ENCODE measurements at places on chromosomes 3 and 15.

DNA sequence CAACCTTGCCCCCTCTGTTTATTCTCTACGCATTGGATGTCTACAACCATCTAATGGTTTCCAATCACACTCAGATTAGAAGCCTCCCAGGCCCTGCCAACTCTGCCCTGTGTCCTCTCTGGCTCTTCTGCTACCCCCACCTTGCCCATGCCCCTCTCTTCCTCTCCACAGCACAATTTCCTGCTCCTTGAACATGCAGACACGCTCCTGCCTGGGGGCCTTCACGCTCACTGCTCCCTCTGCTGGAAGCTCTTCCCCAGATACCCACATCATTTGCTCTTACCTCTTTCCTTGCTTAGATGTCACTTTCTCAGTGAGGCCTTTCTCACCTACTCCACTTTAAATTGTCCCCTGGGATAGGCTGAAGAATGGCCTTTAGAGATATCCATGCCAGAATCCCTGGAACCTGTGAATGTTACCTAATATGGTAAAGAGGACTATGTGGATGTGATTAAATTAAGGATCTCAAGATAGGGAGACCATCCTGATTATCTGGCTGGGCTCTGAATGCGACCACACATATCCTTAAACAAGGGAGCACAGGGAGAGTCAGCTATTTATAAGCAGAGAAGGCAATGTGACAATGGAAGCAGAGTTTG is 9.9 kb downstream of the KY start:
- no peak for DNase-seq

DNA sequence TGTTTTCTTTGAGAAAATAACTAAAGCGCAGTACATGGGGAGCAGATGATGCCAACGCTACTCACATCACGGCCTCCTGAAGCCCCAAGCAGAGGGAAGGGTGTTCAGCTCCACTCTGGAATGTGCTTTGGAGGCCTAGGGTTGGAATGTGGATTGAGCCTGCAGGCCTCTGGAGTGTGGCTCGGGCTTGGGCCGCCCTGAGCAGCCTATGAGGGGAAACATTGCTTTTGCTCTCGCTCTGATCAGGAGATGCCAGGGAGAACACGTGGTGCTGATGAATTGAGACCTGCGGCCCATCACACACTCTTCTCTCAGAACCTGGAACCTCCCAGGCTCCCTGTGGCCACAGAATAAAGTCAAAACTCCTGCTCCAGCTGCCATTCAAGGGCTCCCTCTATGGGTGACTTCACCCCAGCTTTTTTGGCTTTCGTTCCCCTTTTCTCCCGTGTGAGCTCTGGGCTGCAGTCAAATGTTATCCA is 23.3 kb downstream of the CCDC13 start:
- no peak for DNase-seq

DNA sequence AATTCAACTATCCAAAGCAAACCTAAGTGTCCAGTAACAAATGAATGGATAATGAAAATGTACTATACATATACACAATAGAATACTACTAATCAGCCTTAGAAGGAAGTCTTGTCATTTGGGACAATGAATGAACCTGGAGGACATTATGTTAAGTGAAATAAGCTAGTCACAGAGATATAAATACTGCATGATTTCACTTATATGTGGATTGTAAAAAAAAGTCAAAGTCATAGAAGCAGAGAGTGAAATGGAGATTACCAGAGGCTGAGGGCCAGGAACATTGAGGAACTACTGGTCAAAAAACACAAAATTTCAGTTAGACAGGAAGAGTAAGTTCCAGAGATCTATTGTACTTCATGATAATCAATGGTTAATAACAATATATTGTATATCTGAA is 33.6 kb downstream of the MYO5A start:
- DNase-seq: no peak

- DNase-seq: no peak
Measured at GRCh38 chr15:69170597-69170996, 10.2 kb downstream of the GLCE start.

DNA sequence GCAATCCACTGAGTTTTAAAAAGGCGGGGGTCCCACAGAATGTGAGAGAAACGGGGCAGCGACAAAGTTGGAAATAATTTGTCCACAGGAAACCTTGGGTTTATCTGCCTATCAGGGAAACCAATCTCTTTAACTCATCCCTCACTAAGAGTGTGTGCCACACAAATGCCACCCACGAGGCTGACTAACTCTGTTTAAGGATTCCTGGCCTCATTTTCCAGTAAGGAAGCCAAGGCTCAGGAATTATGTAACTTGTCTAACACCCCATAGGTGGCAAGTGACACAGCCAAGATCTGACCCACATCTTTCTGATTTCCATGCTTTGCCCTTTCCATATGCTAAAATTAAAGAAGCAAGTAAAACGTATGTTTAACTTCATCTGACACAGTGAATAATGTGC is 263.2 kb downstream of the CNTN3 start:
- no peak for DNase-seq

DNA sequence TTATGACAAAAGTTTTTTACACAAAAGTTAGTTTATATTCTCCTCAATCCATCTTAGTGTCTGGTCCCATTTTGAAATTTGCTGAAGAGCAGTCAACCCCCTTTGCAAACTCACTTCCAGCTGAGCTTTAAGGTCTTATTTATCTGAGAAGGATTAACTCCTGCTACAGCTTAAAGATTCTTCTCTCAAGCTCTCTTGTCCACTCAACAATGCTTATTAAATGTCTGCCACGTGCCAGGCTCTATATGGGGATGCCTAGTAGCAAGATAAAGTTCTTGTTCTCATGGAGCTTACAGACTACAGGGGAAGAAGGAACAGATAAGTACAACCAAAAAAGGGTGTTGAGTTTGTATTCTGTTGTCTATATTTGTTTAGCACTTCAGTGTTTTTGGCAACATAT is 18.7 kb downstream of the TMPRSS7 start:
- no peak for DNase-seq

DNA sequence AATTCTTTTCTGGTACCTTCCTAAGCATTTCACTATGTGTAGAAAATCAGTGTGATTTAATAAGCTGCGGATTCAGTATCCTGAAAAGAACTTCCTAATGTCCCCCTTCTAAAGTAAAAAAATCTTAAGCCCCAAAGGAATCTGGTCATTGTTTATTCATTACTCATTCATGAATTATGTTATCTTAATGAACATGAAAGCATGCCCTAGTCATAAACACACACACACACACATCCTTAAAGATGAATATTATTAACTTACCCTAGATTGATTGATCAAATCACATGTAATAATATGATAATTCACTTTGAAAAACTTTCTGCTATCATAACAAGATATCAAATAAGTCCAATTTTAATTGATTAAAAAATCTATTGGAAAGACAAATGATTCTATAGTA is 96.4 kb upstream of the BFSP2 start:
- no peak for DNase-seq

GRCh38 chr3:70873686-70874085 is 561.2 kb upstream of the MDFIC2 start:
- no peak for DNase-seq

GRCh38 chr15:70416829-70417228 is 319.1 kb upstream of the TLE3 start:
- no peak for DNase-seq

DNA sequence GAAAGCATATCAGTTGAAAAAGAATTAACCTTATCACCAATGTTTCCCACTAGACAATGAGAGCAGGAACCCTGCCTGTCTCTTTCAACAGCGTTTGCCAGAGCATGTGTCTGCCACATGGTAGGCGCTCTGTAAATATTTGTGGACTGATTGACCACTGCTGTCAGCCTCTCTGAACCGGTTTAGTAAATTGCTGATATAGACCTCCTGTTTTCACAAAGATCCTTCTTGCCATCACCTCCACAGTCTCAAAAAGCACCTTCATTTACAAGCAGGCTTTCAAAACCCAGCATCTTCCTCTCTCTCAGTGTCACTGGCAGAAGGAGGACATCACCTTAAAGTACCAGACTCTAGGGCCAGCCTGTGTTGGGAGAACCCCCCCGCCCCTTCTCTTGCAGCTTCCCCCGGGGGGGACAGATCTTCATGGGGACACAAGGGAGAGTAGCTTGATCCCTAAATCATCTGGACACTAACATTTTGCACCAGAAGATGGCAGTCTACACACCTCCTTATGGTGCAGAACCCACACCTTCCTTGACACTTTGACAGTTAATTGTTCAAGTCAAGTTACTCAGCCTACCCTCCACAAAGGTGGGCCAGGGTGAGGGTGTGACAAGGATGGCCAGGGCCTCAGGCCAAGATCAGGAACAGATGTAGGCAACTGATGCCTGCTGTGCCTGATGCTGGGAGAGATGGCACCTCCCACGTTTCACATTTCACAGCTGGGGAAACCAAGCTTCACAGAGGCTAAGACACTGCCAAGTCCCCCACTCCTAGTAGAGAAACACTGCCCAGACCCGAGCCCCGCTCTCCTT is 37.8 kb upstream of the USP3 start:
- peak; percentile 3 for DNase-seq

DNA sequence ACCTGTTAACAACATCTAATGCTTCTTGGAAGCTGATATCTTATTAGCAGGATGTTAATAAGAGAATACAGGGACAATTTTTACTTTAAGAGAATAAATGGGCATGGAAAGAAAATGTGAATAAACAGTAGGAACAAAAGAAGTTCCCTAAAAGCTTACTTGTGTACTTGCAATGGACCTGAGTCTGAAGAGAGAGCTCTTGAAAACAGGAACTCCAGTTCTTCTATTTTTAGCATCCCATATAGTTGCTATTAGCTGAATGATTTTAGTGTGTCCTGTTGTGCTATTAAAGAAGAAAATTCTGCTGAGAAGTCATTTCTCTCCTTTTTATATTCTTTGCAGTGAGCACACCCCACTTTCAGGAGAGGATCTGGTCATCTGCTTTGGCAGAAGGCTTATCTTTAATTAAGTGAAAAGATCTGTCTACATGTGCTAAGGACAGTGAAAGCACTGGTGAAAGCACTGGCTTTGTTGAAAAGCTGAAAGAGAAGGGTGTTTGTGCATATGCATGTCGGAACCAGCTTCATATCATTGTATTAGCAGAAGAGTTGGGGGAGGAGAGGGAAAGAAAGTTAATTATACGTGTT is 1.4 kb upstream of the ST3GAL6 start:
- DNase-seq: no peak

Data from stimulated activated CD8-positive, alpha-beta memory T cell treated with anti-CD3 and anti-CD28 coated beads, Interleukin-2, amount 100 ng/mL, for 1 hour (primary cell).